Stimulated activated CD4-positive, alpha-beta T cell treated with anti-CD3 and anti-CD28 coated beads, TNF-alpha, amount 100 ng/mL, for 24 hours (primary cell): ENCODE measurements at places on chromosomes 6 and 20.

DNA sequence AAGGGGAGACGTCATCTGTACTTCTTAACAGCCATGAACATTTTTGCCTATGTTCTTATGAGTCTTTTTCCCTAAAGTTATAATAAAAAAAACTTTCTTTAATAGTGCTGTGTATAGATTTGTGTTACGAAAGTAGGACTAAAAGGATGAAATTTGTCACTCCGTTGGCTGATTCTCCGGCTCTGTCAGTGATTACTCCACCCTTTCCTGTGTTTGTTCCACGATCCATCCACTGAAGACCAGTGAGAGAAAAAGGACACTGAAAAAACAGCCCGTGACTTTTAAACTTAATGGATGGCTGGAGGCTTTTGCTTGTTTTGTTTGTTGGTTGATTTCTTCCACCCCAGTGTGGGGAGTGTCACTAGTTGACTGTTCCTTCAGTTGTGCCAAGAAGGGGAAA, 232.0 kb upstream of the NOX3 start:
- DNase-seq = no peak

- DNase-seq = no peak
Observed at GRCh38 chr6:111215131-111215530, 127.8 kb downstream of the SLC16A10 start.

- no peak for DNase-seq
Observed at GRCh38 chr6:144181639-144182038, 31.3 kb downstream of the STX11 start.

DNA sequence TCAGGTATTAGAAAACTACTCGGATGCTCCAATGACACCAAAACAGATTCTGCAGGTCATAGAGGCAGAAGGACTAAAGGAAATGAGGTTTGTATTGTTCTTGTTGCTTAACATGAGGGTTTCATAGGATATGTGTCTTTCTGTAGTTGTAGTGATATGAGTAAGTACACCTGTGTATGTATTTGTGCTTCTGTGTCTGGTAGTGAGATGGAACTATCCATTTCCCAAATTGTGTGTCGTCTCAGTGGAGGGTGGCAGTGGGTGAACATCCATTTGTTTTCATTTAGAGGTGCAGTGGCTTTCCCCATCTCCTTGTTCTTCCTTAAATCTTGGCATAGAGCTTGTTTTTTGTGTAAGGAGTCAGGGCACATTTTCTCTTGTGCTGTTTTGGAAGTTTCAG, 8.2 kb downstream of the ASXL1 start:
- DNase-seq = no peak

GRCh38 chr20:14198416-14198815, 139.0 kb downstream of the FLRT3 start:
- no peak for DNase-seq

DNA sequence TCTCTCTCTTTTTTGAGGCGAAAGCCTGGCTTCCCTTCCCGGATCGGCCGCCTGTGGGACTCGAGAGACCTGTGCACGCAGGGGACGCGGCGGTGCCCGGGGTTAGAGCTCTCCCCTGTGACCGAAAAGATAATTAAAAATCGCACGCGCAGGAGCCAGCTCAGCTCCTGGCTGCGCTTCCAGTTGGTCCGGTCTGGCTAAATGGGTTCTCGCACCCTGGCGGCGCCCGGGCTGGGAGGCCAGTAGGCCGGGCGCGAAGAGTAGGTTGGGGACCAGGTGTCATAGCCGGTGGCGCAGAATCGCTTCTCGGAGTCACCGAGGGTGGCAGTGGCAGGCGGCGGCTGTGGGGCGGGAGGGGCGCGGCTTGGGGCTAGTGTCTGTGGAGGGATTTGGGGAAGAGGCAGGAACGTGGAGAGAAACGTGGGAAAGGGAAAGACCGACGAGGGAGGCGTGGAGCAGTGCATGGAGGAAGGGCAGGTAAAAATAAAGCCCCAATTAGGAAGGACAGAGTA, 41.9 kb upstream of the SUPT3H start:
- no peak for DNase-seq

DNA sequence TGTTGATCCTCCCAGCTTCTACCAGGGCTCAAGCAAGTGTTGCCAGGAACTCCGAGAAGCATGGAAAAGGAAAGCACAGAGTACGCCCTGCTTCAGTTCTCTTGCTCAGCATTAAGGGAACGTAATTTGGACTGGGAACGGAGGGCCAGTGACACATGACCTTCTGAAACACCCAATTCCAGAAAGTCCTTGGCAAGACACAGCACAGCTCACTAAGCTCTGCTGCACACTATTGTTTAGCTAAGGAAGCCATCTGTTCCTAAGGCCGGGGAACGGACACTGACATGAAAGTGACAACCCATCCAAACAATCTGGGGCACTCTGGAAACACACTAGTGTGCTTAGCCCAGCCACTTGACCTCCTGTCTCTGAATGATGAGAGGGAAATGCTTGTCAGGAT, 56.9 kb upstream of the NXT1 start:
- no peak for DNase-seq

- DNase-seq = no peak
Observed at GRCh38 chr20:34475979-34476736, 40.1 kb upstream of the DYNLRB1 start.

- no peak for DNase-seq
Observed at GRCh38 chr6:80442366-80442765, 335.9 kb downstream of the BCKDHB start.

GRCh38 chr6:72651174-72651573, 29.3 kb downstream of the KCNQ5 start:
- DNase-seq = no peak

GRCh38 chr6:150269130-150269856, 99.5 kb upstream of the IYD start:
- DNase-seq = no peak

DNA sequence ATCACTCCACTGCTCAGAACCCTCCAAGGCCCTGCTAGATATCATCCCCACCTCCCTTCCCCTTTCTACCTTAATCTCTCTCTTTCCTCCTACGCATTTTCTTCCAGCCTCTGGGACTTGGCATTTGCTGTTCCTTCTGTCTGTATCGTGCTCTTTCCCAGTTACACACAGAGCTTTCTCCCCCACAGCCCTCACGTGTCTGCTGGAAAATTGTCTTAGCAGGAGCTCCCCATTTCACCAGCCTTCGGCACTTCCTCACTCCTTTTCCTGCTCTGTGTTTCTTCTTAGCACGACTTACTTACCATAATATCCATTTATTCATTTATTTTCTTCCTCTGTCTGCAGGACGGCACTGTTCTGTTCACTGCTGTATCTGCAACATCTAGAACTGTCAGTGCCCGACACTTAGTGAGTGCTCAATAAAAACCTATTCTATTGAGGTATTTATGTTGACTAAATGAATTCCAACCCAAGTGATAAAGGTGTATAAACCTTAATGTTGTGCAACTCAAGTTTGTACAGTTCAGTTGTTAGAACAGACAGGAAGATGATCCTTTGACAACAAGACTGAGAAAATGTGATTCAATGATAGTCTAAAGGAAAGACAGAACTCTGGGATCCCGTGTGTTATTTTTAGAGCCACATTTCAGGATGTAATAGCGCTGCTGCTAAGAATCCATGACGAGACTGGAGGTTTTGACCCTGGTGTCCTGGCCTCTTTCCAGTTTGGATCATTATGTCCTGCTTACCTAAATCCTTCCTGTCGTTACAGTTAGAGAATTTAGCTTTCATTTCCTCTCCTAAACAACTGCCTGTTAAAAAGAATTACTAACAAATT, 170.1 kb upstream of the LAMP5 start:
- DNase-seq = no peak

DNA sequence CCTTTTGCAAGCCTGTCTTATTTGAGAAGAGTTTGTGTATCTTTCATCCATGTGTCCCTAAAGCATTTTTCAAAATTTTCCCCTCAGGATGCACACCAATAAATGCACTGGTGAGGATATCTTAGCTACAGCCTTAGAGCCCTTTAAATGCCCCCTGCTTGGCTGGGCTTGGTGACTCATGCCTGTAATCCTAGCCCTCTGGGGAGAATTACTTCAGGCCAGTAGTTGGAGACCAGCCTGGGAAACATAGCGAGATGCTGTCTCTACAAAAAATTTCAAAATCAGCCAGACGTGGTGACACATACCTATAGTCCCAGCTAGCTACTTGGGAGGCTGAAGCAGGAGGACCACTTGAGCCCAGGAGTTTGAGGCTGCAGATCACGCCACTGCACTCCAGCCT, 33.8 kb upstream of the PLCB4 start:
- no peak for DNase-seq

DNA sequence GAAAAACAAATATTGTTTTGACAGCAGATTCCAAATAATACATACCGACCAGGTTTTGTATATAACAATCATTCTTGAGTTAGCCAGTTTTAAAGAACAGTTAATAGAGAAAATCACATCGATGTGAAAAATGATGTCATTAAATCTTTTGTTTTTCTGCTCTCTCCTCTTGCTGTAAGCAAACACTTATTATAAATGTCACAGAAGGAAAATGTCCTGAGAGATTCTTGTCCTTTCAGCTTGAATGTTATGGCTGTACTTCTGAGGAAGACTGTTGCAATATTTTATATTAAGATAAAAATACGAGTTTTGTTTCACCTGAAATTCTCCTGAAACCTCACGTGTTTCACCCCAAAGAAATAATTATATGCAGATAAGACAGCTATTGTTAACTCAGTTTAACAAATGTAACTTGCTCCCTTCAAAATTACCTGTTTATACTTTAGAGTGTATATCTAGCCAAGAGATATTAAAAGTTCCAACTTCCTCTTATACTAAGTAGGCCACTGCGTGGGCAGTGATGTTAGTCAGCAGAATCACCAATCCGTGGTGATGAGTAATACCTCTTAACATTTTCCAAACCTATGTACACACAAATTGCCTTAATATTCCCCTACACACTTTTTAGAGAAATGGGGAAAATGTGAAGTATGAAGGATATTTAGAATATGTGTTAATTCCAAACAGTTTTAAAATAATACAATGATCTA, 1111.4 kb upstream of the CITED2 start:
- no peak for DNase-seq

DNA sequence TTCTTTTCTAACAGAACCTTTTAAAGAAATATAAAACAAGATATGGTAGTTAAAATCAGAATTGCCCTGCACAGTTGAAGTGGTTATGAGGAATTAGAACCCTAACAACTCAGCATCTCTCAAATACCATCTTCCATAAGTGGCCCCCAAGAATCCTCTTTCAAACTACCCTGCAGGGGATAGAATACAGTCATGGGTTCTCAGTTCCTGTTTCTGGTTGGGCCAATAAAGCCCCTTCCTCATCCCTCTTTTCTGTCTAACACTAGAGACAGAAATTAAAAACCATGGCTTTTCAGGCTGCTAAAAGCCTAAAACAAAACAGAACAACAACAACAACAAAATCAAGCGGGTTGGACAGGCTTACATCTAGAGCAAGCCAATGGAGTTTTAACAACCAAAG, 6.7 kb upstream of the LCA5 start:
- DNase-seq = no peak

DNA sequence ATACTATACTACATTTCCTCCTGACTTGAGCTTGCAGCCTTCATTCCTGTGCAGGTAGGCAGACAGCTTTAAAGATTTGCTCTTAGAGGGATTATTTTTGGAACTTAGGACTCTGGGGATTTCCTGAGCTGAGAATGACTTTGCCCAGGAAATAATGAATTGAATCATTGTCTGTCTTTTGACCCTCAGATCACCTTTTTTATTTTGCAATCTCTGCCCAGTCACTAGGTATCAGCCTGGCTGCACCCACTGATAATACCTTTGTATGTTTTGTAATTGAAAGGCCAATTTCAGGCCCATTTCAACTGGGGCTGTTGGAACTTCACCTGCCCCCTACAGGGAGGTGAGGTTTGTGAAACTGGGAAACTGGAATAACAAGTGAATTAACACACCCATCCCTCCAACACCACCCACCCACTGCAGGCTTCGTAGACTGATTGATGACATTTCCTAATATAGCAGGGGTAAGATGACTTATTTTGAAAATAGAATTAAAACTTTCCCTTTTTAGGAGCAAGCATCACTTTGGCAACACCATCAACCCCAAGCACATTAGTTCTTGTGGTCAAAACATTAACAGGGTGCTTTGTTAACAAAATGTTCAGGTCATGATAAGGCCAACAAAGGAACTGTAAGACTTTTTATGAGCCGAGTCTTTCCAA, 157.1 kb upstream of the CENPW start:
- no peak for DNase-seq

- no peak for DNase-seq
Observed at GRCh38 chr6:137117581-137117980, 55.9 kb downstream of the IL22RA2 start.

- no peak for DNase-seq
Observed at GRCh38 chr6:130517444-130517931, 151.7 kb downstream of the TMEM200A start.
